ENCODE measurements at places on chromosomes 5 and 9.
A peak's percentile ranks its signal among the peaks of the same experiment; 100 is the strongest.

DNA sequence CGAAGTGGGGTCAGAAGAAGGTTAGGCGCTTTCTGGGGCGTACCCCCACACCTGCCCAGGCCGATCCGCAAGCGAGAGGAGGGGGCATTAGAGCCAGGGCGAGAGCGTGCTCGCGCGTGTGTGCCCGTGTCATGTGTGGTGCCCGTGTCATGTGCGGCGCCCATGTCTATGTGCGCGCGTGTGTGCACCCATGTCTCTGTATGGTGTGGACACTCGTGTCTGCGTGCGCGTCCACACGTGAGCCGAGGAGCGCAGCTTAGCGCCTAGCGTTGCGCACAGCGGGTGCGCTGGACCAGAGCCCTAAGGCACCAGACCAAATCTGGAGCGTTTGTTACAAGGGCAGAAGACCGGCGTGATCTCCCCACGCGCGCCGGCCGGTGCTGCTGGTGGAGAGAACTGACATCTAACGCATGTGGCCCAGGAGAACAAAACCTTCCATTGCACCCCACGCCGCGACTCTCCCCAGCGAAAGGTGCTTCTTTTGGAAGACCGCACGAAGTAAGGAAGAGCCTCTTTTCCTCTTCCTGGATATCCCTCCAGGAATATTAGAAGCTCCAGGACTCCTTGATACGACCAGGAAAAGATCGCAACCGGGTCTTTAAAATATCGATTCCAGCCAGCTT is 644 bp downstream of the NIM1K start:
- no peak for DNase-seq

DNA sequence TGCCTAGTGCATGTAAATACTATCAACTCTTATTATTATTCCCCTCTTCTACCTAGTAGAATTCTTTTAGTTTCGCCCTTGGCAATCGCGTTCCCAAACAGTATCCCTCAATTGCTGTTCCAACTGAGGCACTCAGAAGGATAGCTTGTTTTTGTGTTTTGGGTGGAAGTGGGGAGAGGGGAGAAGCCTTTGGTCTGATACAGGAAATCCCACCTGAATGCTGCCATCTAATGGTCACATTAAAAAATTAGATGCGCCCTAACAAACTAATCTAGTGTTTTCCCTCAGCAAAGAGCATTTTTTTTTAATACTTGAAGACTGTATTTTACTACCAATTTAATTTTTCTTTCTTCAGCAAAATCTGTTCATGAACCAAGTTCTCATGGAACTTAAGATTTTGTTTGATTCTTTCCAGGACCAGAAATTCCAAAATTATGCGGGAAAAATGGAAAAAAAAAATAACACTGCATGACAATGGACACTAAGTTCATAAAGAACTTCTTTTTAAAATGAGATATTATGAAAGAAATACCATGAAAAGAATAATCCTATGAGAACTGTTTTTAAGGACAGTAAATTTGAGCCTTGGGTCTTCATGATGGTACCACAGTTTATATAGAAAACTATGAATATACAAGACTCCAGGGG is 22.2 kb upstream of the GLDC start:
- DNase-seq: peak; percentile 1

DNA sequence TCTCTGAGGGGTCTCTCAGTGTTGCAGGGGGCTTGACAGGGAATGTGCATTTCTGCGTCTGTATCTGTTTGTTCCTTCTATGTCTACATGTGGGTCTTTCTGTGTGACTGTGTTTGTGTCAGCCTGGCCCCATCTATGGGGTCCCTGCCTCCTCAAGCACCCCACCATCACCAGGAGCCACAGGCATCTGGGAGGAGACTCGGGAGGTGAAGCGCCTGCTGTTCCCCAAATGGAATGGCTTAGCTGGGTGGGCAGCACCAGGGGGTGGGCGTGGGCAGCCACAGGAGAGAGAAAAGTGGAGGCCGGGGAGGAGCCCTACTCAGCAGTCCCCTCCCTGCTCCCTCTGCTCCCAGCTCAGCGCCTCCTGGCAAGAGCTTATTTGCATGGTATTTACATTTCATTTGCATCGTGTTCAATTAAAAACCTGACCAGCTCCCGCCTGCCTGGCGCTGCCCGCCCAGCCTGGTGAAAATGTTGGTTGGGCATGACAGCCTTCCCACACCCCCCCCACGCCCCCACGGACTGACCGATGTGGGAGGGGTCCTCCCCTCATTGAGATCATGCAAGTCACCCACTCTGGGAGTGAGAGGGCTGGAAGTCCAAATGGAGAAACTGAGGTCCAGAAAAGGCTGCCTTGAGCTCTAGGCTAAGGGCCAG is 50.5 kb downstream of the CXXC5 start:
- peak; percentile 64 for DNase-seq

- DNase-seq: no peak
These were observed 10.3 kb upstream of the FBXL7 start for GRCh38 chr5:15489571-15490235.

DNA sequence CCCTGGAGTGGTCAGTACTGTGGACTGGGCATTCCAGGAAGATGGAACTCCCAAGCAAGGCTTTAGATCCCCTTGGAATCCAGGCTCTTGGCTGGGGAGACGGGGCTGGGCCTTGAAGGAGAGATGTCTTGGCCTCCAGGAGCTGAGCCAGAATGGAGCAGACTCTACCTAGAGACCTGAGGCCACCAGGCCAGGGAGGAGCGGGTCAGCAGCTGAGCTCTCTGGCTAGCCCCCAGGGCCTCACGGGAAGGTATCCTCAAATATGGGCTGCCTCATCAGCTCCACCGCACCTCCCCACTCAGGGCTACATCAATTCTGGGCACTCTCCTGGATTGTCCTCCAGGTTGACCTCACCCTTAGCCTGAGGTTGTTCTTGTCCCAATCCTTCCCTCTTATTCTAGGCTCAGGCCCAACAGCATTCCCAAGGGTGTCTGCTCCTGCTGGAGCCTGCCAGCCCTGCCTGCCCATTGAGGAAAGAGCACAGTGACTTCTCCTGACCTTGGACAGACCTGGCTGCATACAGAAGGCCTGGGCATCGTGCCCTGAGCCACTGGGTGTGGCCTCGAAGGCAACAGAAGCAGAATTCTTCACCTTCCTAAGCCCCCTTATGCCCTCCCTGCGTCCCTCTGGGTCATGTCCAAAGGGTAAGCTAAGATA is 3.0 kb upstream of the PDLIM4 start:
- DNase-seq: no peak

GRCh38 chr9:37967761-37968080 is 63.8 kb upstream of the SLC25A51 start:
- DNase-seq: no peak

DNA sequence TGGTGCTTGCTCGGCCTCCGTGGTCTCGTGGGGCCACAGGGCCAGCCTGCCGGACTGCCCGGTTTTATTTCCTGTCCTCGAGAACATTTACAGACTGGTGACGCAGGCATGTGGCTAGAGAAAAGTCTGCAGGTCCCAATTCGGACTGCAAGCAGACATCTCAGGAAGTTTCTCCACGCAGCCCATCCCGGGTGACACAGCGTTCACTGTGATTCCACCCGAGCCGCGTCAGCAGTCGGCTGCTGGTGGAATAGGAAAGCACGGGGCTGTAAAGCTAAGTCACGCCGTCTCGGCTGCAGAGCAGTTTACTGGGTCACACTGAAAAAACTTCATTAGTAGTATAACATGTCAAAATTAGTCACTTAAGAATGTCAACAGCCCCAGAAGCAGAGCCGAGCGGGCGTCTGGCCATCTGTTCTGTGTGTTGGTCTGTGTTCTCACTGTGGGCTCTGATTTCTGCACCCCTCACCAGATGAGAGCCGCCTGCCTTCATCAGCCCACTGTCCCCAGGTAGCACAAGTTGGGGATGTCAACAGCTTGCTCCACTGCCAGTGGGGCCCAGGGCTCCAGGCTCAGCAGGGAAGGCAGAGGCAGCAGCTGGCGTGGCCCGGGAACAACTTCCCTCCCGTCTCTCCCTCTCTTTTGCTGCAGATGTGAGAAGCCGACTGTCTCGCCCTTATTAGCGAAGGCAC is 363.7 kb downstream of the IRX2 start:
- no peak for DNase-seq

GRCh38 chr5:127367946-127368465 is 77.4 kb downstream of the MEGF10 start:
- no peak for DNase-seq

DNA sequence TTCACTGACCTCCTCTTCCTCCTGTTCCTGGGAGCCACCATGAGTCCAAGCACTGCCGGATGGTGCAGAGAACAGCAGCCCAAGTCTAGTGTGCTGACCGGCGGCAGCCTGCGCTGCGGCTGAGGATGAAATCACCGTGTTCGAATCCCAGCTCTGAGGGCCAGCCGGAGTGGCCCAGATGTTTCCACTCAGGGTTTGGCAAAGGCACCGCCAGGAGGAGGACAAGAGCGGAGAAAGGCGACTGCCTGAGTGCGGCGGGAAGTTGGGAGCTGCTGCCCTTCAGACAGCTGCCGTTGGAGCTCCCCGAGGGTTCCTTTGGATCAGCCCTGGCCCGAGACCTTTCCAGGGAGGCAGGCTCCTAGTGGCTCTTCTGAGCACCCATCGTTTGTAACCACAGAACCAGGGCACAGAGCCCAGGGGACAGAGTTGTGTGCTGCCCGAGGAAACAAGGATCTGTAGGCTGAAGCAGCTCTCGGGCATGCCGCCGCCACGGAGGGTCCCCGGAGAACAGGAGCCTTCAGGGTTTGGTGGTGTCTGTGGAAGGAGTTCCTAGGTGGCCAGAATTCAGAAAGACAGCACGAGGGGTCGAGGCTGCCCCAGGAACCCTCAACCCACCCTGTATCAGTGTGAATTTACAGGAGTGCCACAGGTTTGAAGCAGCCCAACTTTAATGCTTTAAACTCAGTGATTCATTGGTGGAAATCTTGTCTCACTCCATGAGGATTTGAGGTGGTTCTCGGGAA is 115.6 kb upstream of the COL5A1 start:
- no peak for DNase-seq

DNA sequence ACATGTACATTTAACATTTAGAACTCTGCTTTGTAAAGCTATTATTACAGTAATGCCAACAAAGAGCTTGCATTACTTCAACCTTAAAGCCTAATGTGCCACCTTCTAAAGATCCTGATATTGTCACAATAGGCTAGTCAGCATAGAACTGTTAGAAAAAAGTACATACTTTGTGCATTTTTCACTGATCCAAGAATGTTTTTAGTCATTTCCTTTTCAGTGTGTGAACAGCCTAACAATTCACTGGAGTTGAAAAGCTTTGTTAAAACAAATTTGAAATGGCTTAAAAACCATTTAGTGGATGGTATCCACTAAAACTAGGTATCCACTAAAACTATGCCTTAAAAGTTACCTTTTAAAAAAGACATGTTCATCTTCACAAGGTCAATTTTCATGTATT is 4.5 kb downstream of the RPS6 start:
- no peak for DNase-seq

GRCh38 chr9:91071184-91071990 is 269.8 kb downstream of the SYK start:
- peak; percentile 93 for DNase-seq

GRCh38 chr5:132459031-132459982 is 31.3 kb downstream of the IRF1 start:
- DNase-seq: peak; percentile 85

GRCh38 chr5:2427983-2428382 is 323.5 kb downstream of the IRX2 start:
- DNase-seq: no peak

- DNase-seq: no peak
These were observed 298.5 kb downstream of the ARHGAP26 start for GRCh38 chr5:143068712-143069111.

DNA sequence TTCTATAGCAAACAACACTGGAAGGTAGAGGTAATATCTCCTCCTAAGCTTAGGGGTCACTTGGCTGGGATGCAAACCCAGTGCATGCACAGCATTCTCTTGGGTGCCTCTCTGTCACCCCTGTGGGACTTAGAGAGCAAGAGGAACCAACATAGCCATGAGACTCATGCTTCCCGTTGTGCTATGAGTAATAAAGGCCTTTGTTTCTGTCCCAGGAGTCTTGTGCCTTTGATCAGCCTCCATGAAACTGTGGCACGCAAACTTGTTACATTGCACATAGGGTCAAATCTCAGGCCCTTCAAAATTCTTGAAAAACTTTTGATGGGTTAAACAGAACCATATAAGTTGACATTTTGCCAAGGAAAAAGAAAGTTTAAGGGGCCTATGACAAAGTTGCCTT is 272.8 kb downstream of the TAF11L14 start:
- DNase-seq: no peak

GRCh38 chr9:21778304-21778703 is 24.1 kb upstream of the MTAP start:
- DNase-seq: no peak

DNA sequence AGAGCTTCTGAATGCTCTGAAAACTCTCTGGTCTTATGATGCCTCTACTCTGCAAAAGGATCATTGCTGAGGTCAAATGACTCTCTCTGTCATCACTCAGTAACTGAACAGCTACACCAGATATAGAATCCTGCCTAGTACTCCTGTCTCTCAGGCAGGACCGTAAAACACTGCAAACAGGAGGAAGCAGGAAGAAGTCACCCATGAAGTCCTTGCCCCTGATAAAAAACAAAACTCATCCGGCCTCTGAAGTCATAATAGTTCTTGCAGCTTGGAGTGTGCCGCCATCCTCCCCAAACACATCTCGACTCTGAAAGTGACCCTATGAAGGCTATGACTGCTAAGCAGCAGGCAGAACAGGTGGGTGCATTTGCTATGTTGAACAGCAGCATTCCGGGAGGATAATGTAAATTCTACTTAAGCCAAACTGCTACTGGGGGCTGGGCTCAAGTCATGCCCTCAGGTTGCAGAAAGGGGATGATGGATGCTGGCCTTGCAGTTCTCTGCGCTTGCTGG is 81.9 kb upstream of the FAM169A start:
- no peak for DNase-seq

- DNase-seq: no peak
These were observed 26.9 kb downstream of the TCERG1 start for GRCh38 chr5:146474065-146474464.

- DNase-seq: no peak
These were observed 26.6 kb upstream of the C9 start for GRCh38 chr5:39390945-39391344.

DNA sequence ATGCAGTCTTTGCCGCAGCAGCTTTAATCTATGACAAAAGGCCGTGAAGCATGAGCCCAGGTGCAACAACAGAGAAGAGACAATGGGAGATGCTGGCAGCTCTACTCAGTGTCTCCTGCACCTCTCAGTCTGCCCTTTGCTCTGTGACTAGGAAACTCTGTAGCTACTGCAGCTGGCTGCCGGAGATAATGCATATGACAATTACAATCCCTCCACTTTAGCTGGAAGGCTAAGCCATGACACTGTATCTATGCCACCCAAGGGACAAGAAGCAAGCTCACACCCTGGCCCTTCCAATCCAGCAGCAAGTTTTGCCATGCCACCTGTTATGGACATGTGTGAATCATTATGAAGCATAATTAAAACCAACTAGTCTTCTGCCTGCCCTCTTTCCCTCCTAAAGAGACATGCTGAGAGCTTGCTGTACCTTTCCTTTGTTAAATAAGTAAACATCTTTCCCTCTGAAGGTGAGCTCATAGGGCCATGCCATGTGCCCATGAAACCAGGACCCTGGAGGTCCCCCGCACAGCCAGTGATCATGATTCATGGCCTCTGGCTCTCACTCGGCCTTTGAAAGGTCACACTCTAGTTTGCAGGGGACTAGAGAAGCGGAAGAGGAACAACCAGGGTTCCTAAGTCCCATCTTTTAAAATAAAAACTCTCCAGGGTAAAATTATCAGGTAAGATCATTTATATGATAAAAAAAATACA is 219.4 kb downstream of the SPOCK1 start:
- no peak for DNase-seq
